Activated CD4-positive, alpha-beta T cell treated with anti-CD3 and anti-CD28 coated beads, Interleukin-2, Interleukin-6, amounts not matched to agents 100 ng/mL and 50 ng/mL, durations not matched to agents 16 hours and 8 hours (primary cell): ENCODE measurements at places on chromosomes 11 and 22.
A peak's percentile ranks its signal among the peaks of the same experiment; 100 is the strongest.

- no peak for DNase-seq
These were observed 3.2 kb downstream of the BMAL1 start for GRCh38 chr11:13280777-13281176.

DNA sequence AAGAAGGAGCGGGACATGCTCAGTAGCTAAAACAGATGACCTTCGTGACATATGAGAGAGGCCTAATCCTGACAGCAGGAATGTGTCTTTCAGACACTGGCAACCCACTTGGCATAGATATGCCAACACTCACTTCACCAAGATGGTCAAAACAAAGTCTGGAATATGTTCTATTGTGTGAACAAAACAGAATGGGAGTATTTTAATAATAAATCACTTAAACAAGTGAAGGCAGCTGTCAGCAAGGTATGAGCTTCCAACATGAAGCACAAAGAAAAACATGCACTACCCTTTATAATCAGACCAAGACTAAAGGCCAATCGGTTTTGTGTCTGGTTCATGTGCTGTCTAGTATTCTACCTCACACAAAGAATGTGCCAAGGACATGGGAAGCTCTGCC is 23.1 kb downstream of the CCDC34 start:
- DNase-seq = no peak

DNA sequence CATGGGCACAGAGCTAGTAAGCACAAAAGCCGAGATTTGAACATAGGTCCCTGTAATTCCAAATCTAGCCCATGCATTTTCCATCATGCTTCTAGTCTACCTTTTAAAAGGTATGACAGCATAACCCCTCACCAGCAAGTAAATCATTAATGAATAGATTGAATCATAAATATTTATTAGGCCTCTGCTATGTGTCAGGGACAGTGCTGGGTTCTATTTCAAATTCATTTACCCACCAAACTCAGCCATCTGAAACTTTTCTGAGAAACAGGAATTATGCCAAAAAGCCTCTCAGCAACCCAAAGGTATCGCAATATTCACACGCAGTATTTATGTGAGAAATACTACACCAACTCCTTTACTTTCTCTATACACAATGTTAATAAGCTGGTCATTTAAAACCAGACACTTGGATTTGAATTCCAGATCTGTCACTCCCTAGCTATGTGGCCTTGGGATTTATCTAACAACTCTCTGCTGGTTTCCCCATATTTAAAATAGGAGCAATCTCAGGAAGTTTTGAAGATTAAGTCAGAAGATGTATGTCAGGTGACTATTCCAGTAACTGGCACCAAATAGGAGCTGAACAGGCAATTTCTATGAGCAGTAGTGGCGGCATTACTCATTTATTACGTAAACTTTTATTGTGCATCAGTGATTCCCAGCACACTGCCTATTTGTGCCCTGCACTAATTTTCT is 191.4 kb downstream of the TENM4 start:
- no peak for DNase-seq

GRCh38 chr11:19769820-19770219 is 57.2 kb downstream of the NAV2 start:
- DNase-seq = peak; percentile 8

DNA sequence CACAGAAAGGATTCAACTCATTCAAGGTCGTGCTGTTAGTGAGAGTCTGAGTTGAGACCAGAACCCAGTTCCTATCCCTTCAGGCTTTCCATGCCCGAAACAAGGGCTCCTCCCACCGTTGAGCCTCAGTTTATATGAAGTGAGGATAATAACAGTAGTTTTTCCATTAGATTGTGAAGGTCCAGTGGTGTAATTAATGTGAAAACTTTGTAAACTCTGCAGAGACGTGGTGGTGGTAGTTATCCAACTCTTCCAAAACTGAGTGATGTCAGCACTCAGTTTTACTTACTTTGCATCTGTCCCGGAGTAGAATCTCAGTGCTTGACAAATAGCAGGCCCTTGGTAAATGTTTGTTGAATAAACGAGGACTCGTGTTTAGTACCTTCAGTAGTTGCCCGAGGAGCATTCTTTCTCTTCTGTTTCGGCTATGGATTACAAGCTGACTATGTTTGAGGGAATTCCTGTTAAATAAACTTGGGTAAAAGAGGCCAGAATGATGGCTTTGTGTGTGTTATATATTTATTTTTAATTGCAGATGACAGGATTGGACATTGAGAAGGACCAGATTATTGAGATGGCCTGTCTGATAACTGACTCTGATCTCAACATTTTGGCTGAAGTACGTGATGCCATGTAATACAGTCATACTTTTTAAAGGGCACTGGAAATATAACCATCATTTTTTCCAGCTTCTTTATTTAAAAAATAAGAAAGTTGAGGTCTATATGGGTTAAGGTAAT is 1.0 kb downstream of the REXO2 start:
- no peak for DNase-seq

DNA sequence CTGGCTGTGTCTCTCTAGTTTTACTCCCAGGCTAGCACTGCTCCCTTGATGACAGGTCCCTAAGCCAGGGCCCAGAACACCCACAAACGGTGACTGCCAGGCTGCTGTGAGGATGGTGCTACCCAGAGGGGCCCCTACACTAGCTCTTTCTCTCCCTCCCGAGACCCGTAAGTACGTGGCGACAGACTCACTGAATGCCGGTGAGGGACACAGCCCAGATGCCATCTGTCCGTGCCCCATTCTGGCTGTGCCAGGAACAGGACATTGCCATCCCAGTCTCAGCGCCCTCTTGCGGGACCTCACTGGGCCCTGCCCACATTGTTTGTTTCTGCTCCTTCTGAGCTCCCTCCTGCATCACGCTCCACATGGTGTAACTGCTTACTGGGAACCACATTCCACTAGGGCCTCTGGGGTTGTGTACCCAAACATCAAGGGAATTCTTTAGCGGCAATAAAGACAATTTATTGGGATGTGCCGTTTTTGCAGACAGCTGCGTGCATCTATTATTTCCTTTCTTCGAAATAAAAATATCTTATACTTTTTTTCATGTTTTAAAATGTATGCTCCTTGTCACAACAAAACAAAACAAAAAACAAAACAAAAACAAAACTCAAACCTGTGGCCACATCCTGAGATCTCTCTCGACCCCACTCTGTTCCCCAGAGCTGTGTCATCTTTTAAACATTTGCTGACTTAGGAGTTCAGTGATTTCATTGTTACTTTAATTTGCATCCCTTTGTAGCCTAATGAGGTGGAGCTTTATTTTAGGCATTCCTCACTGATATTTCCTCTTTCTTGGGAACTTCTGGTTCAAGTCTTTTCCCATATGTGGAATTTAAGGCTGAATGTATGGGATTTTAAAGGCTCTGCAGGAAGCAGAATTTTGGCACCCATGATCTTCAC is 4.4 kb upstream of the TPCN2 start:
- DNase-seq = peak; percentile 31

DNA sequence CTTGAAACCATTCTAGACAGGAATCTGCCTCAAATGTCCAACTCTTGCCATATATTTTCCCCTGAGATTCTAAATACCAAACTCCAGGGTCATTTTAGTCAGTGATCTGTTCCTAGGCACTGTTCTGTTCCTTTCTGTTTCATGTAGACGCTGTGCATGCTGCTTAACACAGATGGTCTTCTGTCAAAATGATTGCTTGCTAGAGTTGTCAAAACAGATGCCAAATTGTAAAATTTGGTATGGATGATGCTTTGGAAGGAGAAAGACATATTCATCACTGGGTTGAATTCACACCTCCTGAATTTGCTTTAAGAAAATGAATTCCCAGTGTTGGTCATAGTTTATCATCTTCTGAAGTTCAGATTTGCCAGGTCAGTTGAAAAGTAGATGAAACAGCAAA is 425.9 kb downstream of the ETS1 start:
- DNase-seq = no peak

DNA sequence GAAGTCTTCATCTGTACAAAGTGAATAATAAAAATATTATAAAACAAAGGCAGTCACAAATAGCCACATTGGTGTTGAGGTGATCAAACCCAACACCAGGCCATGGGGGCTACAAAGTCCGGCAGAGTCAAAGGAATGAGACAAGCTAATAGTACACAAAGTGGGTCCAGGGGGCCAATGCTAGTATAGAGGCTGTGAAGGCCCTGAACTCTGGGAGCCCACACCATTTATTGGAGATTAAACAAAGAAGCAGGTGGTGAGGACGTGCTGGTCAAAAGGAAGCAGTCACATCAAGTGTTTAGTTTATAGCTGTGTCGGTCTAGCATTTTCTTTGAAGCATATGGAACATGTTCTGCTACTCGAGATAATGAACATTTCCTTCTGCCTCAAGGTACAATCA is 58.6 kb upstream of the CCT8L2 start:
- no peak for DNase-seq

DNA sequence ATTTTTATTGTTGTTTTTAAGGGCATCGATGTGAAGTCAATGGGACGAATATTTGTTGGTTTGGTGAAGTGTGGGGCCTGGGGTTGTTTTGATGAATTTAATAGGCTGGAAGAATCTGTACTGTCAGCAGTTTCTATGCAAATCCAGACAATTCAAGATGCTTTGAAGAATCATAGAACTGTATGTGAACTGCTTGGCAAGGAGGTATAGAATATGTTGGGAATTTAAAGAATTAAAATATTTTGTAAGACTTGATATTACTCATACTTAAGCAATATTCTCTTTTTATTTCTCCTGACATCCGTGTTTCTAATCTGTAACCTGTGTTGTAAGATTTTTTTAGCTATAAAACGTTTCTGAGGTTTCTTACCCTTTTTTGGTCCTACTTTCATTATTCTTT is 61.6 kb downstream of the DYNC2H1 start:
- no peak for DNase-seq
